ENCODE measurements at places on chromosomes 5 and 9.

- DNase-seq: no peak
These were observed 734.3 kb downstream of the SEMA5A start for GRCh38 chr5:8811581-8811980.

GRCh38 chr9:120001536-120001935 is 578.4 kb downstream of the CDK5RAP2 start:
- DNase-seq: no peak

GRCh38 chr9:20152151-20152725 is 363.4 kb upstream of the SLC24A2 start:
- no peak for DNase-seq

GRCh38 chr5:65728218-65728617 is 6.2 kb downstream of the NLN start:
- no peak for DNase-seq

GRCh38 chr9:115024925-115025535 is 92.9 kb downstream of the TNC start:
- no peak for DNase-seq

- DNase-seq: no peak
These were observed 90.1 kb upstream of the NEURL1B start for GRCh38 chr5:172550996-172551395.

- DNase-seq: no peak
These were observed 97.7 kb upstream of the ANKRD55 start for GRCh38 chr5:56330806-56331205.

DNA sequence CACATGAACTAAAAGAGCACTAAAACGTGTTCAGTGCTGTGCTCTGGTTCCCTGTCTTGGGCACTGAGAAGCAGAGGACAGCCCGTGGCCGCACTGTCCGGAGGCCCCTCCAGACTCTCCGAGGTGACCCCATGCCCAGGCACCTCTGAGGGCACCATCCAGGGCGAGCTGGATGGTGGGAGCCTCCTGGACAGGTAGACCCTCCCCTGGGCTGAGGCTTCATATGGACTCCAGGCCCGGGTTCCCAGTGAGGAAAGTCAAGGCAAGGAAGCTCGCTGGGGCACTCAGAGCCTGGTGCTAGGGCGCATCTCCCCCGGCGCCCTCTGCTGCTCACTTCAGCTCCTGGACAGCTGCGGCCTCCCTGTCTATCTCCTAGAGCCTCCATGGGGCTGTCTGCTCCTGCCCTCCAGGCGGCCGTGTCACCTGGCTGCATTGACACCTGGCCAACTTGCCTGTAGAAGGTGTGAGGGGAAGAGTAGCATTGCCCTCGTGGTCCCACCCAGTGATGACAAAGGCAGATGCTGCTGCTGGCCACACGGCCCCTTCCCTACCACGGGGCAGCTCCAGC is 178.2 kb upstream of the IRX1 start:
- no peak for DNase-seq

DNA sequence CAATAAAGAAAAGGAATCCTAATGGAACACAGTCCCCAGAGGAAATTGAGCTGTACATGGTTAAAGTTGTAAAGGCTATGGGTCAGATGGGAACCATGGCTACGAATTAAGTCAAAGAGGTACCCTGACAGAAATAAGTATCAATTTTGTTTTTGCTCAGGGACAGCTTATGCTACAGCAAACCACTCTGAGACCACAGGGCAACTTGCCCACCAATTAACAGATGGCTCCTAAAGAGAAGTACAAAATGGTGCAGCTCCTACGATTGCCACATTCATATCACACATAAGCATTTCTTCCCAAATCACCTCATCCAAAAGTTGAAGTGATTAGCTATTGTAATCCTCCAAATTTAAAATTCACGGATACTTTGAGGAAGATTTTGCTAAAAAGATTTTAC is 83.0 kb downstream of the ELAVL2 start:
- DNase-seq: no peak

DNA sequence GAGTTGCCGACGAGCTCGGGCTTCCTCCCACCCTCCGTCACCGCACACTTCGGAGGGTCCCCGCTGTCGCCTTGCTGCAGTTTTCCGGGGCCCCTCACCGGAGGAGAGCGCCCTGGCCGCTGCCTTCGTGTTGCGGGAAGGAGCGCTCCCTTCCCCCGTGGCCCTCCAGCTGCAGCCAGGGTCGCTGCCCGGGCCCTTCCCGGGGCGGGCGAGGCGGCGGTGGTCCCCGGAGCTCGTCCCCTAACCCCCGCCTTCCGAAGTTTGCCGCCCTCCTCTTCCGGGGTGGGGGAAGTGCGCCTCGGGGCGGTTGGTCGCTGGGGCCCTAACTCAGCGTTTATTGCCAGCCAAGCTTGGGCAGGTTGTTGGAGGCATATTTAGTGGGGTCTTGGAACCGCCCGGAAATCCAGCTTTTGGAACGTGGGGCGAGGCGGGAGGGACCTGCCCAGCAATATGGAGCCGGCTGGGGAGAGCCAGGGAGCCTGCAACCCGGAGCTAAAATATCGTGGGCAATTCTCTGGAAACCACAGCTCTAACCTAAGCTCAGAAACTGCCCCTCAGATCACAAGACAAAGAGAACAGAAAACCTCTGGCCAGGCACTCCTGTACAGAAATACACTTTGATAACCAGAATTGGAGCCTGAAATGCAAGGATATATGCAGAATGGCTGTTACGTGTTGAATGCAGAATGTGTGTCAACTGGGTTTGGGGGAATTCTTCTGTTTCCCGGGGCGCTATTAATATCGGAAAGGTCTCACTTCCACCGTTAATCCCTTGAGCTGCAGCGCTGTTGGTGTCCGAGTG is 890 bp downstream of the PIK3R1 start:
- peak; percentile 18 for DNase-seq

DNA sequence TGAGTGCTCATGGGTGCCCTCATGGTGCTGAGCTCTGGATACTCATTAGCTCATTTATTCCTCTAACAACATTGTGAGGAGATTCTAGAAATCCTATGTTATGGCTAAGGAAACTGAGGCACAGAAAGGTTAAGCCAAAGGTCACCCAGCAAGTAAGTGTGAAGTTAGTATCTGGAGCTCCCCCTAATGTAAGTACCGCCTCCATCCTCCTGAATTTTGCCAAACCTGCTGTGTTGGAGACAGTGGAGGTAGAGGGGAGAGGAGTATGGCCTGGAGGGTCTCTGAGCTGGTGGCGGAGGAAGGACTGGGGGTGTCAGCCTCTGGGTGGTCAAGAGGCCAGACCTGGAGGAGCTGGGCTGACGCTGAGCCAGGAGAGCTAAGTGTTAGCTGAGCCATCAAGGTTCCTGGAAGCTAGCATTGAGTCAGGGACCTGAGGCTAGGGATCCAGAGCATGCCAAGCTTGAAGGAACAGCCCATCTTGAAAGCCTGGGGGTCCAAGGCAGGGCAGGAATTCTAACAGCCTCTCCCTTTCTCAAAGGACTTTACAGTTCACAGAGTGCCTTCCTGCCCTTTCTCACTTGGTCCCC is 114.8 kb downstream of the RGS3 start:
- no peak for DNase-seq

DNA sequence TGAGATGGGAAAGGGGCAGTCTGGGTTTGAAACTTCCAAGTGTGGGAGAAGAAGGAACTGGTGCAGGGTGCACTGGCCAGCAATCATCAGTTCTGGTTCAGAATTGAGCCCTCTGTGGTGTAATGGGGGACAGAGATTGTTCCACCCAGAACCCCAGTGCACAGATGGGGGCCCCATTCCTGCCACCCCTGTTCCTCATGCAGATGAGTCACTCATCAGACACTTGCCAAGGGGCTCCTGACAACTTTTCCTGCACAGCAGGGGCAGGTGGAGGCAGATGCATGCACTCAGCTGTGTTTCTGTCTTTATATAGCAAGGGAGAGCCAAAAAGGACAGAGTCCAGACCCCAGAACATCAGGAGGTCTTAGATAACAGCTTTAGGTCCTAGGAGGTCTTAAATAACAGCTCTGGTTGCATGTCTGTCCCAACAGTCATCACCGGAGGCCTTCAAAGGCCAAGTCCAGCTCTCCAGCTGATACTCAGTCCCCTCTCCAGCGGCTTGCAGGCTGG is 252.9 kb downstream of the HSPA4 start:
- DNase-seq: no peak

GRCh38 chr9:33177639-33178038 is 10.5 kb upstream of the B4GALT1 start:
- DNase-seq: no peak

DNA sequence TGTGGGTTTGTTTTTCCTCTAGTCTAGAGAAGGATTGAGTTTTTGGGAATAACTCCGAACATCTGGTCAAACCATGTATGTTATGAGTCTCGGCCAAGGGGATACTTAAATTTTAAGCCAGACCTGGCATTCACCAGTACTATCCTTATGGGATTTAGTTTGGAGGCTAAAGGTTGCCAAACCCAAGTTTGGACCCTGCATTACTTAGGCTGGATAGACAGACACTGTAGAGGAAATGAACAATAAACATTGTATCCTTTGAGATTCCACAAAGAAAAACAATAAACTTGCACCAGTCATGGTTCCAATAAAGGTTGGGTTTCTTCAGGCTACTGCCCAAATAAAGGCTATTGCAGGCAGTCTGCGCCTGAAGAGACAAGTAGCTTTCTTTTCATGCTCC is 296.7 kb upstream of the MEF2C start:
- no peak for DNase-seq

DNA sequence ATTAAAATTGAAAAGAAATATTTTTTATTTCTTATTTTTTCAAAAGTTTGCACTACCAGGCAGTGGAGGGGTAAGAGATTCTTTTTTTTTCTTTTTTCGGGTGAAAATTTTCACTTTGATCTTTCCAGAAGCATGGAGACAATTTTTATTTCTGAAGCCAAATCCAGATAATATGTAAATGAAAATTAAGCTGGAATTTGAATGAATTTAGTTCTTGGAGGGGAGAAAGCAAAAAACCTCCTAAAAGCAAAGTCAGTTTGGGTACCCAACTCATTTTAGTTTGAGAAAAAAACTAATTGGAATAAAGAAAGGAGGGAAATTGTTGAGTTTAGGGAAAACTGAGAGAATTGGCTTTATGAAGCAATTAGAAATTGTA is 872 bp downstream of the ZNF618 start:
- no peak for DNase-seq

- no peak for DNase-seq
These were observed 117.3 kb downstream of the GDNF start for GRCh38 chr5:37722236-37723161.

GRCh38 chr9:134320126-134320867 is 6.0 kb upstream of the RXRA start:
- DNase-seq: no peak

DNA sequence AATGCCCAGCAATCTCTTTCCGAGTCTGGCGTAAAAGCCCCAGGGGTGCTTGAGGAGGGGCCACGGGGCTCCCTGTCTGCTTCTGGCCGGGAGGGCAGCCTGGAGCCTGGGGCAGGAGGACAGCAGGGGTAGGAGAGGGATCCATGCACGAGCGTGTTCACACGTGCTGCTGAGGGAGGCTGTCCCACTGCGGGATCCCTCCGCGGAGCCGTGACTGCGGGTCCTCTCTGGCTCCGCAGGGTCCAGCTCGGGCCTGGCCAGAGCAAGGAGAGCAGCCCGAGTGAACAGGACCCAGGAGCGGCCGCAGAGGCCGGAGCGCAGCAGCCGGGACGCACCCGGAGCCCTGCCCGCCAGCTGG is 78.4 kb downstream of the ZNF354C start:
- DNase-seq: no peak

GRCh38 chr5:181043285-181044092 is 3.4 kb downstream of the BTNL9 start:
- no peak for DNase-seq

- DNase-seq: no peak
These were observed 207.9 kb upstream of the CD180 start for GRCh38 chr5:67404256-67405100.

DNA sequence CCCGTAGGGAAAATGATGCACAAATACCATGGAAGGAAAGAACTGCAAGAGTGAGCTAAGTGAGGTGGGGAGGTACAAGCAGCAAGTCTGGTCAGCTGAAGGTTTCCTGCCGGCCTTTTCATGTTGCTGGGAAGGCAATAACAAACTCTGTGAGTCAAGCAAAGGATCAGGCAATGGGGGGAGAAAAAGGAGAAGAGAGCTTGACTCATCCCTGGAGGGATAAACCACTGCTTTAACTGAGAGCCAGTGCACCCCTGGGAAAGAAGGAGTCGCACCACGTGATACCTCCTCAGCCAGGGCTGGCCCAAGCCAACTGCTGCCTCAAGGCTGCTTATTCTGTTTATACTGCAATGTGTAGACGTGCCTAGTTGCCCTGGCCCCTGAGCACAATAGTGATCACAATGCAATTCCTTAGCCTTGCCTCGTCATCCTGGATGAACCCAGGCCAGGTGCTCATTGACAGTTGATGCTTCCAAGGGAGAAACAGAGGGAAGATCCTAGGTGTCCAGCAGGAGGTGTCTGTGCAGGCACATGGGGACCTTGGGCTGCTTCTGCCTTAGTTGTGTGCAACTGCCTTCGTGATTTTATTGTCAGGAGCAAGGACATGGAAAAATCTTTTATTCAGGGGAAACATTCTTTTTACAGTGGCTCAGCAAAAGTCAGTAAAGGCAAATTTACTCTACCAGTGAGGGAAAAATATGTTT is 203.0 kb upstream of the TUT7 start:
- no peak for DNase-seq

DNA sequence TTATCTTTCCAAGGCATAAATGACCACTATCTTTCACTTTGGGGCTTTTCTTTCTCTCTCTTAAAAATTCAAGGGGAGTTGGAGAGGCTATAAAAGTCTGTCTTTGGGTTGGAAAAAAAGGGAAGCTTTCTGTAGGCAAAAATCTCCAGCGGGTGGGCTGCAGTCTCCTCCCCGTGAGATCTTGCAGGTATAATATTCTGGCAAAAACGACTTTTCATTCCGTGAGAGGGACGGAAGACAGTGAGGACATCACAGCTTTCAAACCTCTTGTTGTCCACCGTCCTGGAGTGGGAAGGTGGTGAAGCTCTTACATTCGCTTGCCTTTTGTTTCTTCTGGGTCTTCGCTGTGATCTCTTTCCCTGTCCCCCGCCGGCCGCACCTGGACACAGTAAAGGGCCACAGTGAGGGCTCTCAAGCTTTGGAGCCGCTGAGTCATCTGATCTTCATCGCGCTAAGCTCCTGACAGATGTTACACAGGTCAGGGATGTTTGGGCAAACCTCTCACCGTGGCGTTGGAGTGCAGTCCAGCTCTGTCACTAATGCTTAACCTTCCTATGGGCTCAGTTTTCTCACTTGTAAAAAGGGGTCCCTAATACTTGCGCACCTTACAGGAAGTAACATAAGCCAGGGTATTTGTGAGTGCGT is 61.9 kb upstream of the MEGF10 start:
- no peak for DNase-seq

DNA sequence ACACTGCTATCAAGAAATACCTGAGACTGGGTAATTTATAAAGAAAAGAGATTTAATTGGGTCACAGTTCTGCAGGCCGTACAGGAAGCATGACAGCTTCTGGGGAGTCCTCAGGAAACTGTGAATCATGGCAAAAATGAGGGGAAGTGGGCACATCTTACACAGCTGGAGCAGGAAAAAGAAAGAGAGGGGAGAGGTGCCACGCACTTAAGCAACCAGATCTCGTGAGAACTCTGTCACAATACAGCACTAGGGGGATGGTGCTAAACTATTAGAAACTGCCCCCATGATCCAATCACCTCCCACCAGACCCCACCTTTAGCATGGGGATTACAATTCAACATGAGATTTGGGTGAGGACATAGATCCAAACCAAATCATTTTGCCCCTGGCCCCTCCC is 105.5 kb upstream of the CPLX2 start:
- no peak for DNase-seq

All from stimulated activated CD4-positive, alpha-beta T cell treated with anti-CD3 and anti-CD28 coated beads, Interleukin-15, amount 100 ng/mL, for 1 hour (primary cell).